ENCODE measurements at places on chromosomes 4 and X. TPM values are rescaled to one million over a fixed set of nuclear protein-coding genes. Genes with fewer than 3 reads are reported as not detected.

The TNIP3 gene
- 2.1 TPM for polyA plus RNA-seq

The PABPC4L gene
- polyA plus RNA-seq: 1.5 TPM

The RHOXF1 gene
- polyA plus RNA-seq: 5.2 TPM

The TSPAN7 gene
- 601 TPM for polyA plus RNA-seq

The DMRTC1 gene
- 1.0 TPM for polyA plus RNA-seq

The C4orf51 gene
- polyA plus RNA-seq: not detected

The SRPK3 gene
- polyA plus RNA-seq: 10.6 TPM

The TMPRSS11B gene
- 0.06 TPM for polyA plus RNA-seq

The SHOX gene
- 0.59 TPM for polyA plus RNA-seq

The ADH7 gene
- not detected for polyA plus RNA-seq

The PAGE2B gene
- polyA plus RNA-seq: not detected

The SNCA gene
- polyA plus RNA-seq: 141 TPM

The DOCK11 gene
- 16.2 TPM for polyA plus RNA-seq

The EDA gene
- 7.2 TPM for polyA plus RNA-seq

All from spinal cord (tissue), 10 donors.